ENCODE measurements at places on chromosomes 13 and 19.

GRCh38 chr13:77492982-77493381 is 42.5 kb upstream of the SCEL start:
- no peak for DNase-seq

GRCh38 chr13:110312339-110313031 is 5.4 kb downstream of the COL4A2 start:
- DNase-seq: no peak

- DNase-seq: no peak
Observed at GRCh38 chr19:1901940-1902404, 3.2 kb upstream of the ADAT3 start.

DNA sequence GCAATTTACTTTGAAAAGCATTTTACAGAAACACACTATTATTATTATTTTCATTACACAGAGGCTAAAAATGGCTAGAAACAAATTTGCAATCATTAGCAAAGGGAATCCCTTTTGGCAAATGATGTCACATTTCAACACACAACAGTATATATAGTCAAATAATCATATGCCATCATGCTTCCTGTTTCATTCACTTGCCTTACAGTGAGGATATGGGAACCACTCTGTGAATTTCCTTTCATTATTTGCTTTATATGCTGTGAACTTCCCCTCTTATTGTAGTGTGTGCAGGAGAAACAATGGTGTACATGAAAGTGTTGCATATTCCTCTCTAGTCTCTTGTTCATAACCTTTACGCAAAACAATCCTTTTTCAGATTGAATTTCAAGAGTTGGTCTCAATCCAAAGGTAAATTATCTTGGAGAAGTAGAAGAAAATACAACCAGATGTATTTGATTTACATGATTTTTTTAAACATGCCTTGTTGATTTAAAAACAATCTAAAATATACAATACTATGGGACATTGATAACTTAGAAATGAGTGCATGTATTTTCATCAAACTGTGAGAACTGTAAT is 657.3 kb downstream of the EFNB2 start:
- no peak for DNase-seq

DNA sequence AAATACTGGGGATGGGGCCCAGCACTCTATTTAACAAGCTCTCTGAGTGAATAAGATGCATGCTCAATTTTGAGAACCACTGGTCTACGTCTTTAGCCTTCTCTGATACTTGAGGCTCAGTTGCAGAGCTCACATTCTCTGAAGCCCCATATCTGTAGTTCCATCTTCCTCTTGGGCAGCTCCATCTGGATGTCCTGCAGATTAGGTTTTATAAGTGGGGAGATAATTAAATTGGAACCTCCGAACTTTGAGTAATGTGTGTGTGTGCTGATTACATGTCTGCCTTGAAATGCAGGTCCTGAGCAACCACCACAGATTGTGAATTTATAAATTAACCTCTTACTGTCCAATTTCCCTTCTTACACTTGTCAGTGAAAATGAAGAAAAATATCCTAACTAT is 7.2 kb upstream of the RASL11A start:
- no peak for DNase-seq

- DNase-seq: no peak
Observed at GRCh38 chr19:49888510-49888824, 8.2 kb downstream of the IL4I1 start.

DNA sequence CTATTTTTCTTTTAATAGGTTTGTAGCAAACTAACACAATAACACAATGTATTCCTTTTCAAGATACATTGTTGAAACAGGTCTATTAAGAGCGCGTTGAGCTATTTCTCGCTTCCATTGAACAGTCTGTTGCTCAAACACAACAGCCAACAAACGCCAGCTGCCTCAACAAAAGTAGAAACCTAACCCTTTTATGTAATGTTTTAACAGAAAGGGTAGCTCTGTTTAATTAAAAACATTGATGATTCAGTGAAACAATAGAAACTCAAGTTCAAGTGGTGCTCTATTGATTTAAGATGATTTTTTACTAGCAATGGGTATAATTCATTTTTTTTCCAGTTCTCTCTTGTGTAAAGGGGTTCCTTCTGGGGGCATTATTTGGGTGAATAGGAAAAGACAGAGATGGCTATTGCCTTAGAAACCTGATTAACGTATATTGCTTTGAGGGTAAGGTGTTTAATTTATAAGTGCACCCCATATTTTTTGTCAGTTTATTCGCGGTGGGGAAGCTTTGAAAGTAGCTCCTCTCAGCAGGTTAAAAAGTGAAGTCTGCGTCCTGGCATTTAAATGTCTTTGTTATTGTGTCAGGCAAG is 14.9 kb downstream of the ZIC2 start:
- DNase-seq: no peak

DNA sequence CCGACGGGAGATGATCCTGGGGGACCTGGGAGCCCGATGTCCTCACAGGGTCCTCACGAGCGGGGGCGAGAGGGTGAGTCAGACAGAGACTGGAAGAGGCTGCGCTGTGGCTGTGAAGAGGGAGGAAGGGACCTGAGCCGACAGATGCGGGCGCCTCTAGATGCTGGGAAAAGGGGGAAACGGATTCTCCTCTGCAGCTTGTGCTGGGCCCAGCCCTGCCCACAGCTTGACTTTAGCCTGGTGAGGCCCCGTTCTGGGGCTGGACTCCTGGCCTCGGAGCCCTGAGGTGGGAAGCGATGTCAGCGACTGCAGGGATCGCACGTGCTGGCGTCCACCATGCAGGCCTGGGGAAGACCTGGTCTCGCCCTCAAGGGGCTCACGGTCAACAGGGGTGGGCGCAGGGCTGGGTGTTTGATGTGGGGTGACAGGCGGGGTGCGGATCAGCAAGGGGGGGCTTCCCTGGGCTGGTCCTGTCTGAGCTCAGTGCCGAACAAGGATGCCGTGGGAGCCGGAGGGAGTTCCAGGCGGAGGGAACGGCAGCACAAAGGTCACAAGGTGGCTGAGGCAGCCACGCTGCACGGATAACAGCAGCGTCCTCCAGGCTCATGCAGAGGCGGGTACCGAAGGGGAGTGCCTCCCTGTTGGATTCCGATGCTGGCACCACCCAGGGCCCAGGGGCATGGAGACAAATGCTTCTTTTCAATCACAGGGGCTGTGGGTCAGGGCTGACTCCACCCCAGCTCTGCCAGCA is 31.8 kb downstream of the PIP5K1C start:
- no peak for DNase-seq

GRCh38 chr19:2329501-2329916 is 1.0 kb downstream of the SPPL2B start:
- DNase-seq: no peak

- DNase-seq: no peak
Observed at GRCh38 chr13:65966991-65967451, 1263.1 kb downstream of the PCDH9 start.
